ENCODE measurements at places on chromosomes 13 and 19. TPM values are rescaled to one million over a fixed set of nuclear protein-coding genes. Genes with fewer than 3 reads are reported as not detected.

DNA sequence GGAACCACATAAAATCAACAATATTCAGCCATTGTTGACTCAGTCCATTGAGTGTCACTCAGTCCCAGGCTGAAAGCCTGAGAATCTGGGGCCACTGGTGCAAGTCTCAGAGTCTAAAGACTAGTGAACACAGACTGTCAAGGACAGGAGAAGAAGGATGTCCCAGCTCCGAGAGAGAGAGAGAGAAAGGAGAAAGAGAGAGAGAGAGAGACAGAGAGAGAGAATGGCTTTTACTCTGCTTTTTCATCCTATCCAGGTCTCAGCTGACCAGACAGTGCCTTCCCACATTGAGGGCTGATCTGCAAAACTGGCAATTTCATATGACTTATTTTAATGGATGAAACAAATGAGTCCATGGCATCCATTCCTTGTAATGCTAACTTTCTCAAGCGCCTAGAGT, 984.1 kb downstream of the UQCRFS1 start:
- DNase-seq, result no peak
- no peaks in the 10 kb centered on the region for H3K36me3 ChIP-seq
- H3K27me3 ChIP-seq, result no peaks in the 10 kb centered on the region
- H3K27ac ChIP-seq, result no peak overlapping the region
- no peaks in the 10 kb centered on the region for H3K4me1 ChIP-seq
- no peak overlapping the region for H3K4me3 ChIP-seq

- H3K27me3 ChIP-seq, result peaks cover 4% of the 10 kb centered on the region
- no peaks in the 10 kb centered on the region for H3K36me3 ChIP-seq
- H3K27ac ChIP-seq, result no peak overlapping the region
Measured at GRCh38 chr19:48506138-48506733, 5.4 kb downstream of the LMTK3 start.

ZNF723 gene
- total RNA-seq, result not detected

- H3K27ac ChIP-seq, result no peak overlapping the region
- H3K4me3 ChIP-seq, result no peak overlapping the region
- no peaks in the 10 kb centered on the region for H3K4me1 ChIP-seq
- no peak for DNase-seq
- no peaks in the 10 kb centered on the region for H3K27me3 ChIP-seq
Measured at GRCh38 chr13:99370481-99371275, 63.5 kb upstream of the GPR183 start.

KEAP1 gene
- 106 TPM for total RNA-seq

Measured in adrenal gland (tissue), 19 donors.